ENCODE measurements at places on chromosomes 1 and 21.

- DNase-seq, result no peak
Measured at GRCh38 chr1:27655151-27655937, 16.6 kb downstream of the IFI6 start.

DNA sequence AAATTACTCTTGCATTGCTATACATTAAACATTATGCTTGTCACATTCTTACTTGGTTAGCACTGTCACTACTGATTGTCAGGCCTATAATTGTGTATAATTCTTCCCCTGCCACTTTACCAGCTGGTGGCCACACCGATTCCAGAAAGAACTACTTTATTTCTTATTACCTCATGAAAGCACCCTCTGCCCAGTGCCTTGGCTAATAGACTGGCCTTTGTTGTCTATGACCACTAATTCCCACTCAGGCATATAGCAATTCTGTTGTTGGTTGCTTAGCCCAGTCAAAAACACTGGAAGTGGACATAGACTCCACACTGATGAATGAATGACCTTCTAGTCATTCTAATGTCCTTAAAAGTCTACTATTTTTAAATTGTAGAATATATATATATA, 35.6 kb downstream of the MRPL39 start:
- no peak for DNase-seq

- DNase-seq, result peak; percentile 35
Measured at GRCh38 chr1:183470147-183470960, 1.9 kb upstream of the SMG7 start.

- DNase-seq, result no peak
Measured at GRCh38 chr1:156641761-156642264, at the start of gene BCAN. Gene BCAN (plus strand): TSS chr1:156642117. CDS start chr1:156646055, 3,938 bp downstream.

DNA sequence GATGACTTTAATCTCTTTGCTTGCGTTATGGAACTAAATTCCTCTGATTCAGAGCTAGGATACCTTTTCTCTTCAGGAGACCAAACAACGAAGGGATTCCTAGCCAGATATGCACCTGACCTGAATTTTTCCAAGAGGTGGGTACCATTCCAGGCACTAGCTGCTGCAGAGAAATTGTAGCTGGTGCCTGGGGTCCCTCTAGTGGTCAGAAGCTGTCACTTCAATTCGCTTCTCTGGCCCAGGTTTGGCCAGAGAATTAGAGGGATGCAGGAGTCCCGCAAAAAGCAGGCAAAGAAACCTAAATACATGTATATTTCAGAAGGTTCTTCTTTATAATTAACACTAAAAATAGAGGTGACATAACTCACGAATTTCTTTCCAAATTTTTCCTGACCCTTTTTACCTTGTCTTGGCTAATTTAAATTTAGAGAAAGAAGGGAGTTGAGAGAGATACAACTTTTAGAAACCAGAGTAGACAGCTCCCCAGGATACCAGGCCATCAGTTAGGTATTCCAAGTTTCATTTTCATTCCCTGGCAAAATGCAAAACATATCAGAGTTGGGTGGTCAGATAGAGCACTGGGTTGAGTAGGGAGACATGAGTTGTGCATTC, 9.6 kb downstream of the ACKR1 start:
- DNase-seq, result peak; percentile 40

DNA sequence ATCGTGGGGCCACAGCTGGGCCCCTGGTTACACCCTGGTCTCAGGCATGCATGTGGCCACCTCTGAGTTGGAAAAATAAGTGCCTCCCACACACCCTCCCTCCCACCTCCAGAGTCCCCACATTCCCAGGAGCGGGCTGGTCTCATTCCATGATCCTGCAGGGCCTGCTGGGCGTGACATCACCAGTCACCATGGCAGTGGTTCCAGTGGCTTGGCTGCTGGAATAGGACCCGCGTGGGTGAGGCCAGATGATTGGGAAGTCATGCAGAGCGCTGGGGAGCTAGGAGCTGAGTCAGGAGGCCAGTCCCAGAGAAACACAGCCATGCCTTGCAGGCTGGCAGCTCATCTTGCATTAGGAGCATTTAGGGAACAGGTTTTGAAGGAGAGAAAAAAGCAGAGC, 125.4 kb upstream of the TMEM51 start:
- DNase-seq, result no peak

- DNase-seq, result no peak
Measured at GRCh38 chr1:87392248-87393192, 63.8 kb downstream of the LMO4 start.

DNA sequence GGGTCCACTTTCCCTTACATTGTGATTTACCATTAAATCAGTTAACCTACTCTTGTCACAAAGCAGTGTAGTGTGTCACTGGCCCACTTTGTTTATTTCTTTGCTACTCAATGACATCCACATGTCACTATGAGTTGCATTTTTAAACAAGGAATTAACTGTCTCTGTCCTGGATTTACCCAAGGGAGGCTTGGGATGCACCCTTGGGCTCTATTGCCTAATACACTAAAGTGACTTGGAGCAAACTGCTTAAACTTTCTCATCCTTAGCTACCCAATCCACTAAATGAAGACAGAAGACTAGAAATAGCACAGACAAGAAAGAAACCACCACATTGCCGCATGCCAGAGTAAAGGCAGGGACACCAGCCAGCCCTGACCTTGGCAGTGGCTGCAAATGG, 136.2 kb upstream of the TIAM1 start:
- no peak for DNase-seq

GRCh38 chr1:160466961-160467360, 56.1 kb downstream of the SLAMF6 start:
- DNase-seq, result no peak

- no peak for DNase-seq
Measured at GRCh38 chr1:83509301-83509781, 489.6 kb downstream of the TTLL7 start.

DNA sequence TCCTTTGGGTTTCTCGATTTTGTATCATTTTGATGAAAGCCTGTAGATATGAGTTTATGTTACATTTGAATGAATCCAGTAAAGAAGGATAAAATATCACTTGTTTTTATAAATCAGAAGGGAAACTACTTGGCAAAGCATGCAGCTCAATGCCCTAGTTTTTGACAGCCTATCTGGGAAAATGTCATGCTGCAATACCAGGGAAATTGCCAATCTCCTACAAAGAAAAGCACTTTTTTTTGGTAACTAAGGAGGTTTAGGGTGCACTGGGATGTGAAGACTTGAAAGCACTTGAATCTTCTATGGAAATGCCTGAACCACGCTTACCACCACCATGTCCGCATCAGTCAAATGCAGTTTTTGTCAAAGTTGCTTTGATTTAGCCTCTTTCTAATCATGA, 446.9 kb upstream of the LRRC7 start:
- DNase-seq, result no peak

DNA sequence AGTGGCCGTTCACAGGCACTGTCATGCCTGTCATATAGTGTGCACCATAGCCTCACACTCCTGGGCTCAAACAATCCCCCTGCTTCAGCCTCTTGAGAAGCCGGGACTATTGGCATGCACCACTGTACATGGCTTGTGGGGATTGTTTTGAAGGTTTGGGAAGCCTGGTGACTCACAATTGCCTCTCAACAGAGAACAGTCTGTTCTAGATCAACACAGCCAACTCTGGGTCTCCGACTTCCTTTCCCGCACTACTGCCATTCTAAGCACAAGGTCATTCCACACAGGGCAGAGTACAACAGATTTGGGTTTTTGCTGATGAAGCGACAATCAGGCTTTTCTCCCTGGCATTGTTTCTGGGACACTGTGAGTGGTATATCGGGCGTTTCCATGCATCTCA, 15.5 kb upstream of the AHCTF1 start:
- DNase-seq, result no peak

- no peak for DNase-seq
Measured at GRCh38 chr1:165551469-165551868, 7.7 kb downstream of the LRRC52 start.

DNA sequence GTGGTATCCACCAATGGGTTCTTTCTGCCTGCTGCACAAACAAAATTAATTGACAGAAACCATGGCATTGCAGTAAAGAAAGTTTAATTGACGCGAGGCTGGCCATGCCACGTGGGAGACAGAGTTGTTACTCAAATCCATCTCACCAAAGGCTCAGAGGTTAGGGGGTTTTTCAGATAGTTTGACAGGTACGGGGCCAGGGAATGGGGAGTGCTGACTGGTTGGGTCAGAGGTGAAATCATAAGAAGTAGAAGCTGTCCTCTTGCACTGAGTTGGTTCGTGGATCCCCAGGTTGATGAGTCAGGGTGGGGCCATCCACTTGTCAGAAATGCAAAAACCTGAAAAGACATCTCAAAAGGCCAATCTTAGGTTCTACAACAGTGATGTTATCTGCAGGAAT, 941 bp upstream of the TBCE start:
- no peak for DNase-seq

- DNase-seq, result no peak
Measured at GRCh38 chr1:78797108-78797781, 147.6 kb downstream of the IFI44 start.

DNA sequence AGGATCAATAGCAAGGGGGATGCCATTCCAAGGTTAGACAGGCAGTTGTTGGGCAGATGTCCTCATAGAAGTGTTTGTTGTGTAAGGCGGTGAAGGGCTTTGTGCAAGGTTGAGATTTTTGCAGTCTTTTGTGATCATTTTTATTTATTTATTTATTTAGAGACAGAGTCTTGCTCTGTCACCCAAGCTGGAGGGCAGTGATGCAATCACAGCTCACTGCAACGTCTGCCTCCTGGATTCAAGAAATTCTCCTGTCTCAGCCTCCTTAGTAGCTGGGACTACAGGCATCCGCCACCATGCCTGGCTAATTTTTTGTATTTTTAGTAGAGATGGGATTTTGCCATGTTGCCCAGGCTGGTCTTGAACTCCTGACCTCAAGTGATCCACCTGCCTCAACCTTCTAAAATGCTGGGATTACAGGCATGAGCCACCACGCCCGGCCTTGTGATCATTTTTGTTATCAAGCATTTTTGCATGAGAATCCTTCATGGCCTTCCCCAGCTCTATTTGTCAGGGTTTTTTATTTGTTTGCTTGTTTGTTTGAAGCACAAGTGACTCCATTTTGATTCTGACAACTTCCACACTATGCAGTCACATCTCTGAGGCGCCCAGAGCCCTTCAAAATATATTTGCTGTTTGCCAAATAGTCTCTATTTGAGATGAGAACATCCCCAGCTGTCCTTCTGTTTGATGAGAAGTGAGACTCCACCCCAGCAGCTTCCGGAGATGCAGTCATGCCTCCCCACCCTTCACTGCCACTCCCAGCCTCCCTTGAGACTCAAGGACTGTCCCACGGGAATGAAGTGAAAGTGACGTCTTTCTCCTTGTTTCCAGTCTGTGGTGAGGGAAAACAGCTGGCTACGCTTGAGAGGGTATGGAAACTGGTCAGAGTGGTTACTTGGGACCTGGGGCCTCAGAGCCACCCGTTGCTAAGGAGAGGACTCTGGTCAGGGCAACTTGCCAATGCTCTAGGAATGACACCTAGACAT, 38.0 kb downstream of the TMEM50B start:
- DNase-seq, result peak; percentile 27

- no peak for DNase-seq
Measured at GRCh38 chr21:46057111-46057709, 40.7 kb upstream of the COL6A2 start.

GRCh38 chr1:167938080-167938636, 1.3 kb upstream of the MPC2 start:
- no peak for DNase-seq

DNA sequence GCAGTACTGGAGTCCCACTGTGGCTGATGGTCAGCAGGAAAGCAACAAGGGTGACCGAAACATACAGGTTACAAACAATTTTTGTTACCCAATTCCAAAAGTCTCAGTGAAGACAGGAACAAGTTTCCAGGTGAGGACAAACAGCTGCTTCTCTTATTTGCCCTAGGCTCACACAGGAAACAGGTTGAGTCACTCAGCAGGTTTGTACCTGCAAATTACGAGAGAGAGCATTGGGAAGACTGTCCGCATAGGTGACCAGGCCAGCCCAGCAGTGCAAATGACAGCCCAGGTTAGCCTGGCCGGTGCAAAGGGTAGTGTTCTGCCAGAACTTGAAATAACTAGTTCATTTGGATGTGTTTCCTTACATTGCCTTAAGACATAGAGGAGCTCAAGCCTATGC, 40.0 kb upstream of the DSCAM start:
- no peak for DNase-seq

GRCh38 chr1:205270764-205271163, 43.0 kb downstream of the TMCC2 start:
- no peak for DNase-seq

- DNase-seq, result no peak
Measured at GRCh38 chr1:25451908-25452307, 21.2 kb downstream of the MACO1 start.

DNA sequence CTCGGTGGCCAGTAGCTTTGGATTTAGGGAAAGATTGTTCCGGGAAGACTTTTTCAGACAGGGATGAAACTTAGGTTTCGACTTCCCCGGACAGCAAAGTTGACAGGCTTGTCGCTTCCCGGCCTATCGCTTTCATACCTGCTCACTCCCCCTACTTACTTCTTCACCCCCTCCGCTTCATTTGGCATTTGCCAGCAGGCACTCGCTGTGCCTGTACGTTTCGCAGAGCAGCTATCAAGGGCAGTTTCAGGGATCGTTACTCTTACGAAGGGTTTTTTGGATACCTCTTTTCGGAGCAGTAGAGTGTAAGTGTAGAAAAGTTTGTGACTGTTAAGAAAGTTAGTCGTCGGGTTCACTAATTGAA, 393 bp downstream of the BLZF1 start:
- DNase-seq, result no peak

DNA sequence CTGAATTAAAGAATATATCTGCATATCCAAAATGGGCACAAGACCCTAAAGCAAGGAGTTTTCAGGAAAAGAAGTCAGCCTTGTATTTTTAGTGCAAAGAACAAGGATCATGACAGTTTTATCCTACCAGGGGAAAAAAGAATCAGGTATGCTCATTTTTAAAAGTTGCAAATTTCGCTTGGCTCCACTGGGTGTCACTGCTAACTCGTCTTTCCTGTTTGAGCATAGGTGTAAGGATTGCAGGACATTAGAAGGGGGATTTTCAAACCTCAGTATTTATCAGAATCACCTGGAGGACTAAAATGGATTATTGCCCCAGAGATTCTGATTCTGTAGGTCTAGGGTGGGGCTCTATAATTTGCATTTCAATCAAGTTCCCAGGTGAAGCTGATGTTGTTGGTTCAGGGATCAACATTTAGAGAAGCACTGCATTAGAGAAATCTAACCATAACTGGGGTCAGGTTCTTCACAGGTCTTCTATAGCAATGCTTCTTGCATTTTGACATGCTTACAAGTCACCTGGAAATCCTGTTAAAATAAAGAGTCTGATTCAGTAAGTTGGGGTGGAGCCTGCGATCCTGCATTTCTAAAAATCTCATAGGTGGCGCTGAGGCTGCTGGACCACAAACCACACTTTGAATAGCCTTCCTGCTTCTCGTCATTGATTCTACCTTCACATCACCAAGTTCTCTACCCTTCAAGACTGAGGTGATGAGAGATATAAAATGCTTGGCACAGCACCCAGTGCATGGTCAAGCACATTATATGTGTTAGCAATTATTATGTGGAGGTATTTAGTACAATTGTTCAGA, 39.6 kb downstream of the NUF2 start:
- no peak for DNase-seq
